Activated CD4-positive, CD25-positive, alpha-beta regulatory T cell (primary cell): ENCODE measurements at places on chromosomes 16 and 17.
A peak's percentile ranks its signal among the peaks of the same experiment; 100 is the strongest.

DNA sequence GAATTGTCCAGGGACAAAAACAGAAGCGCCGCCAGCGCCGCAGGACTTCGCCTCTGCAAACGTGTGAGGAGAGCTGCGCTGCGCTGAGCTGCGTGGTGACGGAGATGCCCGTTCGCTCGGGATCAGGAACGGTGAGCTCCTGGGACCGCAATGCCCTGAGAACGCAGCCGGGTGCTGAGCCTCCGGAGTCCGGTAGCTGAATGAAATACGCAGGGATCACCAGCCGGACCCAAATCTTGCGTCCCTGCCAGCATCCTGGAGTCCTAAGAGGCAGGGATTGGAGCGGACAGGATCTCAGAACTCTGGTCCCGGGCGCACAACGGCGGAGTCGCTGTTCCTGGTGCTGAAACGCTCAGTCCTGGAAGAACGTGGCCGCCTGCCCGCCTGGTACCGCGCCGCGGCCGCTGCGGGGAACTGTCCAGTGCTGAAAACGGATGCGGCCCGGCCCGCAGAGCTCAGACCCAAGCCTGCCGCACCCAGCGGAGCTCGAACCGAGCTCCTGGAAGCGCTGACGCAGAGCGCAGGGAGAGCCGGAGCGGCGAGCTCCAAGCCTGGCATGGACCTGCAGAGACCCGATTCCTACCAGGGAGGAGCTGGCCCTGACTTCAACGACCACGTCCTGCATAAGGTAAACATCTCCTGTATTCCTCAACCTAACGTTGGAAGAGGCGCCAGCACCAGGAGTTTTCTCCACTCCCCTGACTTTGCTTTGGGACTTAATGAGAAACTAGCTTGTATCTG lies 41.5 kb downstream of the CD300LF start:
- peak; percentile 35 for DNase-seq

DNA sequence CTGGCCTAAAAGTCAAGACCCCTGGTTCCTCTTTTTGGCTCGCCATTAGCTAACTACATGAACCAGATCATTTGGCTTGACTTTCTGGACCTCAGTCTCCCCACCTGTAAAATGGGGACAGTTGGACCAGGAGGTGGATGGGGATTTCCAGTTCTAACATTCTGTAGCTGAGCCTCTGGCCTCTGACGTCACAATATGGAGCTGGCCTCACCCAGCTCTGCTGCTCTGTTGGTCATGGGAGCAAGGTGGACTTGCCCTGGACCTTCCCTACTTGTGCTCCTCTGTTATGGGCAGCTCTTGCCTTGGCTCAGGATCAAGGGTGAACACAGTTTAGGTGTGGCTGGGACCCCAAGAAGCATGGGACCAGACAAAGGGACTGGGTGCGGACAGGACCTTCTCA lies 16.5 kb upstream of the KCNH6 start:
- DNase-seq = no peak

- DNase-seq = no peak
These were observed 90.4 kb downstream of the PARN start for GRCh38 chr16:14539631-14540030.

GRCh38 chr16:12300945-12301500 lies 324.5 kb downstream of the SNX29 start:
- no peak for DNase-seq

- DNase-seq = peak; percentile 78
These were observed 23.4 kb downstream of the GJD3 start for GRCh38 chr17:40340880-40341807.

DNA sequence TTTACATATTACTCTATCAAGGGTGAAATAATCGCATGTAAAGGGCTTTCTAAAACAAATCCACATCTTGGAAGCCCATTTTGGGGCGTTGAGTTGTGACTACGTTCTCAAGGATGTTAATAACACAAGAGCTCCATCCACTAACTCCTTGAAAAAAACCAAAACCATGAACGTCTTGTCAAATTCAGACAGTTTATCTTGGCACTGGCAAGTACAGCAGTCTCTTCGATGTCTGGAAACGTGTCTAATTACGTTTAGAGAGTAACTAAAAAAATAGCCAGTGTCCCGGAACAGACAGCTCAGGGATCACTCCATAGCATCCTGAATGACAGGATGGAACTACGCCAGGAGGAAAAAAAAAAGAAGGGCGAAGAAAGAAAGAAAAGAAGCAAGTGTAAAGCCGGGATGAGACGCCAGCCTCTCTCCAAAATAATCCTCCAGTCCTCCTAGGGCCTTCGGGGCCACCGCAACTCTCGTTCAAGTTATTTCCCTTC lies 954 bp downstream of the MYO1D start:
- DNase-seq = no peak

- DNase-seq = peak; percentile 4
These were observed 267.9 kb downstream of the CPPED1 start for GRCh38 chr16:12535535-12536411.

DNA sequence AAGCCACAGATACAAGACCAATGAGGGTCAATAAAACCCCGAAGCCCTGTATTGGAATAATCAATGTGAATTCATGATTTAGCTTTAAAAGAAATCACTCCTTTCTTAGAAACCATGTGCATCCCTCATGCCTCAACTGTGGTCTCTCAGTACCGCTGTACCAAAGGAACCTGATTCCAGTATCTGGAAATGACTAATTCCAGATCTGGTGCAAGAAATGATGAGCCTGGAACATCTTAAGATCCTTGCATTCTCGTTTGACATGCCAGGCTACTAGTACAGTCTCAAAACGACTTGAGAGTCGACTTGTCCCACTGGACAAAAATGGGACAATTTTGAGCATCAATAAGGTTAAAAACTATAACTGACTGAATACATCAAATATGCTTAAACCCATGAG lies 21.2 kb downstream of the USP31 start:
- no peak for DNase-seq

DNA sequence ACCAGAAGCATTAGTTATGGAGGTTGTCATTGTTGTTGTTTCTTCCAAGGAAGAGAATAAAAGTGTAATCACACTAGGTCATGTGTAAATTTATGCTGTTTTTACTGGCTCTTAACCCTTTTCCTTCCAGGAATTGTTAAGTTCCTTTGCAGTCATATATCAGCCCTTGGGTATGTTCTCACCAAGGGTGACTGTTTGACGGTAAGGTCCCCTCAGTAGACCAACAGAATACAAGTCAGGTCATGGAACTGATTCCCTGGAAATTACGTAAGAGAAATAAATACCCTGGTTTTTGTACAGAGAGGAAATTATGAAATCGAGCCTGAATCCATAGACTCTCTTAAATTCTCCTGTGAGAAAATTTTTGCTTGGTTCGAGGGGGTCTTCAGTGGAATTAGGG lies 11.2 kb upstream of the KCNJ2 start:
- no peak for DNase-seq

DNA sequence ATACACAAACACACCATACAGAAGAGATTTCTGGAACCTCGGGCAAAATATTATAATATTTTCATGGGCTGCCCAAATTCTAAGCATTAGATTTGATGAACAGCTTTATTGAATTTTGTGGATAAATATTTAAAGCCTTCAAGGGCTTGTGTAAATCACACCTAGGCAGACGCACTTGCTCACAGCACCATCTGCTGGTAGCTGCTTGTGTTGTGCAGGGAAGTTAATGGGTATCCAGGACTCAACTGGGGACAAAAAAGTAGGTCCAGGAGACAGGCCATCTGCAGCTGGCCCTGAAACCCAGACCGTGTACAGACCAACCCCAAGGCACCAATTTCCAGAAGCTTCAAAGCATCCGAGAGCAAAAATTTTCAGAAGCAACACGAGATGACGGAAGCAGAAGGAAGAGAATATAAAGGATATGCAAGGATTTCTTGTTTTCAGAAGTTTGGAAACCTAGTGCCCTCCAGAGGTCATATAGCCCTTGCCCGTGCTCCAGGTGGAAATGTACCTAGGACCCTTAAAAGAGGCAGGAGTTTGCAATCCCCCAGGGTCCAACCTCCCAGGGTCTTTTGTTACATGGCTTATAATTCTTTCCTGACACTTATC lies 140.0 kb downstream of the CHD9NB start:
- no peak for DNase-seq

GRCh38 chr17:62653826-62654761 lies 26.6 kb downstream of the MRC2 start:
- no peak for DNase-seq

DNA sequence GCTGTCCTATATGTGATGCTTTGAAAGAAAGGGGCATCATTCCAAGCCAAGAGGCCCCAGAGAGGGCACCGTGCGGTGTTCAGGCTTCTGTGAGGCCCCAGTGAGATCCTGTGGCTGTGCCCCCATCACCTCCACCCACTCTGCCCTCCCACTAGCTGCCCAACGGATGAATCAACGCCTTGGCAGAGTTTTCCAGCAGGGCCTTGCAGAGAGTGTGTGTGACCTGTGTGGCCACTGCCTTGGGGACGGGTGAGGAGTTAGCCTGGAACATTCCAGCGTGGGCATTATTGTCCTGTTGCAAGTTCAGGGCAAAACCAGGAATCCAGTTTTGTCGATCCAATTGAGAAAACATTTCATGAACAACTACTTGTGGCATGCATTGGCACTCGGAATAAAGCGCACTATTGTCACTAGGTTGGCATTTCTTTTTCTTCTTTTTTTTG lies 53.7 kb downstream of the SF3B3 start:
- no peak for DNase-seq

- DNase-seq = no peak
These were observed 252.1 kb downstream of the PHKB start for GRCh38 chr16:47713225-47713595.

- DNase-seq = no peak
These were observed 921 bp downstream of the RND2 start for GRCh38 chr17:43025766-43026537.

DNA sequence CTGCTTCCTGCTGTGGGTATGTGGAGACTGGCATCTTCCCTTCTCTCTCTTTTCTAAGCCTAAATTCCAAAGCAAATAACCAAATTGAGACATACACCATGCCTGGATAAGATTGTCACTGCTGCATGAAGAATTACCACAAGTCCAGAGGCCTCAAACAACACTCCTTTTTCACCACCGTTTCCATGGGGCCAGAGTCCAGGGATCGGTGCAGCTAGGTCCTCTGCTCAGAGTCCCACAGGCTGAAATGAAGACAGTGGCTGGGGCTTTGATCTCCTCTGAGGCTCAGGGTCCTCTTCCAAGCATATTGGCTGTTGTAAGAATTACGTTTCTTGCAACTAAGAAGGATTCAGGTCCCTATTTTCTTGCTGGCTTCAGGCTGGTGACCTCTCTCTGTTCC lies 130.4 kb downstream of the SLC39A11 start:
- DNase-seq = no peak

DNA sequence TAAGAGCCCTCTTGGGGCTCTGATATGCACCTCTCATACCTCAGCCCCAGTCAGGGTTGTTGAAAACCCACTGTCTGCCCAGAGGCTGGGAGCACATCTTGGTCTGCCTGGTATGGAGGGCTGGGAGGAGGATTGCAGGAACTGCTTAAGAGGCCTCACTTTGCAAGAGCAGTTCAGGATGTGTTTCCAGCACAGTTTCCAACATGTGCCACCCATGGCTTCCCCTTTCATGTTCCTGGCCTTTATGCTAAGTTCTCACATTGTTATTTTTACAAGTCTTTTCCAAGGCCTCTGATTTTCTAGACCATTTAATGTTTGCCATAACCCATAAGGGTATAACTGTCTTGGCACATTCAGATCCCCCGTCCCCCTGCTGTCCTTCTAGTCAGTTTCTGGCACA lies 155.4 kb downstream of the WWOX start:
- DNase-seq = no peak

- no peak for DNase-seq
These were observed 14.8 kb downstream of the MPRIP start for GRCh38 chr17:17057057-17057551.

DNA sequence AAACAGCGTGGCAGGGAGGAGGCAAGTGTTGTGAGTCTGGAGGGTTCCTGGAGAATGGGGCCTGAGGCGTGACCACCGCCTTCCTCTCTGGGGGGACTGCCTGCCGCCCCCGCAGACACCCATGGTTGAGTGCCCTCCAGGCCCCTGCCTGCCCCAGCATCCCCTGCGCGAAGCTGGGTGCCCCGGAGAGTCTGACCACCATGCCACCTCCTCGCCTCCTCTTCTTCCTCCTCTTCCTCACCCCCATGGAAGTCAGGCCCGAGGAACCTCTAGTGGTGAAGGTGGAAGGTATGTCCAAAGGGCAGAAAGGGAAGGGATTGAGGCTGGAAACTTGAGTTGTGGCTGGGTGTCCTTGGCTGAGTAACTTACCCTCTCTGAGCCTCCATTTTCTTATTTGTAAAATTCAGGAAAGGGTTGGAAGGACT lies at the start of gene CD19:
CD19 (plus strand) TSS at position 171 of the 425 bp plus-strand sequence; CDS start at position 201, 30 bp downstream.
- no peak for DNase-seq

DNA sequence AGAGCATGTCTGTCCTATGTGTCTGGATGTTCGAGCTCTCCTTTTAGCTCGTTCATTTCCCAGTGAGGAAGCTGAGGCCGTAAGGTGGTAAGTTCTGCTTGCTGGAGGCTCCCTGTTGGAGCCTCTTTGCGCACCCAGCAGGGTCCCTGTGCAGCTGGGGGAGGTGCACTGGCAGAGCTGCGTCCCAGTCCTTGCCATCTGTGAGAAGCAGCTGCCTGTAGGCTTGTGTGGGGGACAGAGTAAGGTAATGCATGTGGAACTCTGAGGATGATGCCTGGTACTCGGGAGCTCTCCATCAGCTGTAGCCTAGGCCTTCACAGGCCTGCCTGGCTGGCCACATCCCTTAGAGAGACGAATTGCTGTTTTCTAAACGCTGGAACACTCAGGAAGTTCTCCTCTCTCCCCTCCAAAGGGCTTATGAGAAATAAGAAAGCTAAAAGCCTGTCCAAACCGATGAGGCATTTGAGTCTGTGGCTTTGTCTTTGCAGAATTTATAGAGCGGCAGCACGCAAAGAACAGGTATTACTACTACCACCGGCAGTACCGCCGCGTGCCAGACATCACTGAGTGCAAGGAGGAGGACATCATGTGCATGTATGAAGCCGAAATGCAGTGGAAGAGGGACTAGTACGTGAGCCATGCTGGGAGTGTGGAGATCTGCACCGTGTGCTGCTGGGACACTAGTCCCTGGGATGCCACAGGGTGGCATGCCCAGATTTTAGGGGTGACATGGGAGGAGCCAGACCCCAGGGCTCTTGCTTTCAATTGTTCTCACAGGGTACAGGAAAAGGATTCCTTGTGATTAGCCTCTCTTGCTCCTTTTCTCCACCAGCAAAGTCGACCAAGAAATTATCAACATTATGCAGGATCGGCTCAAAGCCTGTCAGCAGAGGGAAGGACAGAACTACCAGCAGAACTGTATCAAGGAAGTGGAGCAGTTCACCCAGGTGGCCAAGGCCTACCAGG lies 1.6 kb downstream of the NDUFB10 start:
- no peak for DNase-seq
